ENCODE measurements at places on chromosomes 7 and 10.

DNA sequence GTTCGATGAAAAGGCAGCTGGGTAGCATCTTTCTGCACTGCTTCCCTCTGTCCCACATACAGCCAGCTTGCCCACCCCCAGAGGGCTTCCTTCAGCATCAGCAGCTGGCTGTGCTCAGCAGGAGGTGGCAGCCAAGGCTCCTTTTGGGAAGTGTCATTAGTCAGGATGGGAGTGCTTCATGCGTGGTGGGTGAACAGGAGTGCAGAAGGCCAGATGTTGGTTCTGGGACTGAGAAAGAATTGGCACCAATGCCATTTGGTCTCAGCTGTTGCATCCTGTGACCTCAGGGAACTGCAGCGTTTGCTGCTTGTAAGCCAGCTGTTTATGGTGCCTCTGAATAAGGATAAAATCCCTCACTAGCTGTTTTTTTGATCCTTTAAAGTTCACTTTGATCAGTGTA is 131.1 kb upstream of the SORCS3 start:
- no peak for DNase-seq

GRCh38 chr10:125756196-125756595 is 19.4 kb downstream of the MMP21 start:
- DNase-seq, result no peak

DNA sequence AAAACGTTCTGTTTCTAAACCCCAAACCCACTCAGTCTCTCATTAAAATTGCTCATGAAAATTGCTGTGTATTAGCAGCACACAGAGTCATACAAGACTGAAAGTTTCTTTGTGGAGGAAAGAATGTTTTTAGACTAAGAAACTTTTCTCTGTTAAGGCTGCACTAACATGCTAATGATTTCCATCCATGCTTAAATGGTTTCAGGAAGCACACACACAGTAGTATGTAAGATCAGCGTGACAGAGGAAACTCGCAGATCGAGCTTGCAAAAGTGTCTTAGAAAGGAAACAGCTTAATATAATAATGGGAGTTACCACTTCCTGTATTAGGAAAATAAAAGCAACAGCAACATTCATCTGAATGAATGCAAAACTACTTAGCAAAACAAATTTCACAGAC is 112.7 kb downstream of the ICA1 start:
- no peak for DNase-seq

DNA sequence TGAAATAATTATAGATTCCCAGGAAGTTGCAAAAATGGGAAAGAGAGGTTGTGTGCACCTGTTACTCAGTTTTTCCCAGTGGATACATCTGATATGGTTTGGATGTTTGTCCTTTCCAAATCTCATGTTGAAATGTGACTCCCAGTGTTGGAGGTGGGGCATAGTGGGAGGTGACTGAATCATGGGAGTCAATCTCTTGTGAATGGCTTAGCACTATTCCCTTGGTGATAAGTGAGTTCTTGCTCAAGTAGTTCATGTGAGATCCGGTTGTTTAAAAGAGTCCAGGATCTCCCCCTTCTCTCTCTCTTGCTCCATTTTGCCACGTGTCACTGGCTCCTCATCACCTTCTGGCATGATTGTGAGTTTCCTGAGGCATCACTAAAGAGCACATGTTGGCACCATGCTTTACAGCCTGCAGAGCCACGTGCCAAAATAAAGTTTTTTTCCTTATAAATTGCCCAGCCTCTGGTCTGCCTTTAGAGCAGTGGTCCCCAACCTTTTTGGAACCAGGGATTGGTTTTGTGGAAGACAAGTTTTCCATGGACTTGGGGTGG is 149.2 kb downstream of the RAMP3 start:
- DNase-seq, result no peak

DNA sequence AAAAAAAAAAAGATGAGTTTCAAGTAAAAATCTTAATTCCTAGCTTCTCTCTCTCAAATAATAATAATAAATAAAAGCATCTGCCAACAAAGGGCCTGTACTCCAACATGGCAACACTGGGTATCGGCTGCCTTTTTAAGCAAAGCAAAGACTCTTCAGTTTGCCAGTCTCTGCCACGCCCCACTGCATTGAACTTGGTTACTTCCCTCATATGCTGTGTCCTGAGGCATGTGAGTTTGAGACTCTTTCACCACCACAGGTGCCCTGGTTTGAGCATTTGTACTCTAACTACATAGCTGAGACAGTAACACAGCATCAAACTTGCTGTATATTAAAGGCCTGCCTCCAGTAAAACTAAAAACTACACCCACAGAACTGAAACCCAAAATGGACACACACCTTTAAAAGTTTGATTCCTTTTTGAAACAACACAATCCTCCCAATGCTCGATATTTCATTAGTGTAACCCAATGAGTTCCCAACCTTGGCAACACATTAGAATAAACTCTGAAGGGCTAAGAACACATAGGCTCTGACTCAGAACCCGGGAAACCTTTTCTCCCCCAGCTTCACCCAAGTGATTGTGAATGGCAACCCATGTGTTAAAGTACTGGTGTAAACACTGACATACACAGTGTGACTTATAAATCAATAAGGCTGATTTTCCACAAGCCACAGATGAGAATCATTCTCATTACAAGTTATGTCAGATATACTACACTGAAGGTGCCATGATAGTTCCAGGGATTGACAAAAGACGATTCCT is 12.0 kb downstream of the JAZF1 start:
- DNase-seq, result no peak

- no peak for DNase-seq
Measured at GRCh38 chr7:108492742-108493141, 33.2 kb downstream of the PNPLA8 start.

GRCh38 chr7:143399151-143399550 is 9.5 kb downstream of the EPHA1 start:
- no peak for DNase-seq

GRCh38 chr10:17836942-17837341 is 27.8 kb downstream of the MRC1 start:
- no peak for DNase-seq

DNA sequence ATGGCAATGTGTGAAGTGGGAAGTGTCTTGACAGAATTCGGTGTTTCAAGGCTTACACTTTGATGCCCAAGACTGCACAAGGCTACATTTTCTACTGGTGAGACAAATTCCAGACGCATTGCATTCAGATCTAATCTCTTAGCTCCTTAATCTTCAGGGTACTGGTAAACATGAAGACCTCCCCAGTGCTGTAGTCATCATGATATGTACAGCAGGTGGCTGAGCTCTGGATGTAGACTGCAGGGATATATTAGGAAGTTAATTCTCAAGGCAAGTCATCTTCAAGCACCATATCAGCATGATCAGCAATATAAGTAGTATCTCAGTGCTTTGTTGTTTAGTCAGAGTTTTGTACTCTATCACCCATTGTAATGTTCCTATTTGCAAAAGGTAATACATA is 61.8 kb downstream of the IKZF1 start:
- DNase-seq, result no peak

GRCh38 chr10:124036746-124037145 is 56.7 kb downstream of the CHST15 start:
- no peak for DNase-seq

- no peak for DNase-seq
Measured at GRCh38 chr7:87113077-87113476, 39.2 kb upstream of the DMTF1 start.

DNA sequence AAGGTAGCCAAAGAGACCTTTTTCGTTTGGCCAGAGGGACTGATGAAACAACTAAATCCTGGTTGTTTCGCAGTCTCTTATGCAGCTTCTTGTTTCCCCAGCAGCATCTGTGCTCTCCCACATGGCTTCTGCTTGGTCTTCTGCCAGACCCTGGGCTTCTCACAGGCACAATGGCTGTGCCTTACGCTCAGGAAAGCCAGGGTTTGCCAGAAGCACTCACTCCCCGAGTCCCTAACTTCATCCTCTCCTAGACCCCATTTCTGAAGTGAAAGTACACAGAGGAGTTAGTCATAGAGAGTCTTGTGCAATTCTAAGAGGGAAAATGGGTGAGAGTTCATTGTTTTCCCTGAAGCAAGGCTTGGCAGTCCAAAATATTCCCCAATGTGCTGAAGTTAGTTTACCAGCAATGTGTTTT is 121.7 kb downstream of the EVX1 start:
- no peak for DNase-seq

DNA sequence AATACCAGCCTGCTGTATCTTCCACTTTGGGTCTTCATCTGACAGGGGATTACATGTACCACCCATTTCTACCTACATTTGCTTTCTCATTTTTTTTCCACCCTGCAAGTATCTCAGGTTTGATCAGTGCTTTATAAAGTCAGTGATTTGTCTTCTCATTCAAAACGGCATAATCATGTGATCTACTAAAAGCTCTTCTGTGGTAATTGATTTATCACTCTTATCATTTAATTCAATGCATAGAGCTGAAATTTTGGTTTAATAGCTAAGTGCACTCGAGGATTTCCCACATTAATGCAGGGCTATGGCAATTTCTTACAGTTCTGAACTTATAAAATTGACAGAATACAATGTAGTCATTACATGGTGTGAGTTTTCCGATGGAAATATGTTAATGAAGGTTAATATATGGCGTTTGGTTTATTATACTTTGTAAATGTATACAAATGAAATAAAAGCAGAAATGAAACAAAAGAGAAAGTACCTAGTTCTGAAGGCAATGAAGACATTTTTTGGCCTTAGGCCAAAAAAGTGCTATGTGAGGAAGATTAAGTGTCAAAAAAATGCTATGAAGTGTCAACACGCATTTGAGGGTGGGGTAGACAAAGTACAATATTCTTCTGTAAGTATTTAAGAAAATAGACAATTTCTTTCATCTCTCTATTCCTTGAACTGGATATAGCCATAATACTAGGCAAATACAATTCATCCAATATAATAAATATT is 457.3 kb downstream of the ETV1 start:
- DNase-seq, result no peak

DNA sequence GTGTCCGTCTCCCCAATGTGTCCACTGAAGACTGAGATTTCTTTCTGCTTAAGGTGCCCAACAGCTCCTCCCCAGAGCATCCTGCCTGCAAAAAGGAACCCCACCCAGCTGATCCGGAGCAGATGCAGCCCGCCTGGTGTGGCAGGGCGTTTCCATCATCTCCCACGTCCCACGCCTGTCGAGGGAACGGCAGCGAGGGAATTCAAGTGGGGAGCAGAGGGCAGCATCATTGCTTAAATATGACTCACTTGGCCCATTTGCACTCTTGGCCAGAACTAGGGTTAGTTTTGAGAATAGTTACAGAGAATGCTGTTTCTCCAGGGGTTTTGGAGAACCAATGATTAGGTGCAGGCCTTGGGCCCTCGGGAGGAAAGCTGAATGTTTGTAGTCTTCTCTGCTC is 20.8 kb downstream of the VWA2 start:
- DNase-seq, result no peak

GRCh38 chr10:42885491-42886270 is 103.1 kb downstream of the BMS1 start:
- DNase-seq, result no peak

- DNase-seq, result no peak
Measured at GRCh38 chr7:7920481-7920880, 48.1 kb upstream of the GLCCI1 start.

GRCh38 chr10:104123397-104123796 is 1.4 kb downstream of the SFR1 start:
- no peak for DNase-seq

DNA sequence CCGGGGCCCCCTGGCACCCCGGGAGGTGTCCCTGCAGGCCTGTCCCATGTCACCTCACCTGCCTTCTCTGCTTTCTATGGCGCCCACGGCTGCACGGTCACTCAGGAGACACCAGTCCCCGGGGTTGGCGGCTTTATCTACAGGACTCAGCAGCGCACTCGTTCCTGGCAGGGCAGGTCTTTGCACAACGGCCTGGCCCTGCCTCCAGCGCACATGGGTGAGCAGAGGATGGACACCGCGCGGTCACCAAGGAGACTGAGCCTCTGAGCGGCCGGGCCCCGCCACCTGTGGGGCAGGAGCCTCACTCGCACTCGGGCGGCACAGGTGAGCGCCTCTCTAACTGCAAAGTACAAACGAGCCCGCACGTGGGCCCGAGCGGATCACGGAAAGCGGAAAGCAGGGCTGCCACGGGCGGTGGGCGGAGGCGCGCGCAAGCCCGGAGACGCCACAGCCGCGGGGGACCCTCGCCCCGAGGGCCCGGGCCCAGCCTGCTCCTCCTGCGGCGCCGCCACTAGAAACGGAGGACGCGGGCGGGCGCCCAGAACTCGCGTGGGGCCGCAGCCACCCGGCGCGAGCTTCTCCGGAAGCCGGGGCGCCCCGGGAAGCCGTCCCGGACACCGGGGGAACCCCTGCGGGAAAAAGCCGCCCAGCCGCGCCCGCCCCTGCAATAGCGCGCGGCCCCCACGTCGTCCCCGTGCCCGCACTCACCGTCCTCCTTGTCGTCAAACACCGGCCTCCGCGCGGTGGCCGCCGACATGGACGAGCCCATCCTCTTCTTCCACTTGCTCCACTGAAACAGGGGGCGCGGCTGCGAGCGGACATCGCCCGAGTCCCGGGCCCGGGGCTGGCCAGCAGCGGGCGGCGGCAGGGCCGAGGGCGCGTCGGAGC is 642 bp downstream of the STK32C start:
- peak; percentile 74 for DNase-seq

DNA sequence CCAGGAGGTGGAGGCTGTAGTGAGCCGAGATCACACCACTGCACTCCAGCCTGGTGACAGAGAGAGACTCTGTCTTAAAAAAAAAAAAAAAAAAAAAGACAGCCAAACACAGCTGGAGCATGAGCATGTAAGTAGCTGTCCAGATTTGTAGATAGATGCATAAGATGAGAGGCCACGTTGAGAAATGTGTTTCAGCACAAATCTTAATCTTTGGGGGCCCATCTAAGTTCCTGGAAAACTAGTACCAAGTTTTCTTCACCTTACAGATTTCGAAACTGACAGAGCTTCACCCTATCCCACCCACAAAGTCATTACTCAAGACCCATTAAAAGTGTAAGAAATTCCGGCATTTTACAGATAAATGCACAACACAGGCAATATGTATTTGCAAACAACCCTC is 208.2 kb downstream of the PARD3 start:
- no peak for DNase-seq

- no peak for DNase-seq
Measured at GRCh38 chr7:15681186-15681585, 5.3 kb downstream of the MEOX2 start.

- DNase-seq, result no peak
Measured at GRCh38 chr10:519716-520401, 169.6 kb downstream of the DIP2C start.

DNA sequence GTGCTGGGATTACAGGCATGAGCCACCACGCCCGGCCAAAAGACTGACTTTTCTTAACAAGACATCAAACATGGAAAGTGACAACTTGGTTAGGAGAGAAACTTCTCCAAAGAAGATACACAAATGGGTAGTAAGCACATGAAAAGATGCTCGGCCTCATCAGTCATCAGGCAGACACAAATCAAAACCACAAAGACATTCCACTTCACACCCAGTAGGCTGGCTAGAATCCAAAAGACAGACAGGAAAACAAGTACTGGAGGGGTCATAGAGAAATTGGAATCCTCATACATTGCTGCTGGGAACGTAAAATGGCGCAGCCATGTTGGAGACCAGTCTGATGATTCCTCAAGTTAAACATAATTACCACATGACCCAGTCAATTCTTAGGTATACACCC is 16.4 kb downstream of the SEPHS1 start:
- DNase-seq, result no peak
